Neural progenitor cell (in vitro differentiated cells): ENCODE measurements at places on chromosomes 13 and 19.

- DNase-seq = no peak
These were observed 158.4 kb downstream of the RNF17 start for GRCh38 chr13:24922387-24922744.

DNA sequence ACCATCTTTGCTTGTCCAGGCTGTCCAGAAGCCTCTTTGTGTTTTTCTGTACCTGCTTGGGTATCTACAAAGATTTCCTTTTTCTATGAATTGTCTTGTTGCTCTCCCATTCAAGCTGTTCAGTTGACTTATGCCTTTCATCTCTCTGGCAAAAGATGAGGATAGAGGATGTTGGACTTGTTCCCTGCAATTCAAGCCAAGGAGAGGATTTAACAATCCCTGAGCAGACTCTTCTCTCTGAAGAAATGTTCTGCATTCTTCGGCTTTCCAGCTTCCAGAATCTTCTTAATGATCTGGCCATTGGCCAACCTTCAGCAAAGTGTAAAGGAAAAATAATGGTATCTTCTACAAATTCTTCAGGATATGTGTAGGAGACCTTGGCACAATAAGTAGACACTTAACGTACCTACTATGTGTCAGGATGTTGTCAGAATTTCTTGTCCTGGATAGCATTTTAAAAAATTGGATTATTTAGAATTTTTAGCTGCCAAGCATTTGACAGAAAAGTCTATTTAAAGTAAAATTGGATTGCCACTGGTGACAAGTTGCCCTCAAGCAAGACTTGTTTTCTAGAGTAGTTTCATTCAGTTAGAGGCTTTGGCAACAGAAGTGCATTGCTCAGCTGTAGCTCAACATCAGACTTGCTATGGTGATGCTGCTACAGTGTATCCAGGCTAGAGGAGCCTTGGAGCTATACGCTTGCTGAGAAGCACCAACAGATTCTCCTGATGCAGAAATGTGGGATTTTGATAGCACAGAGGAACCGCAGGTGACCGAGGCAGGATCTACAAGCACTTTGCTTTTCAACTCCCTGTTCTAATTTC is 455.7 kb downstream of the SUCLA2 start:
- no peak for DNase-seq

GRCh38 chr13:75399168-75399878 is 82.6 kb downstream of the TBC1D4 start:
- DNase-seq = no peak

DNA sequence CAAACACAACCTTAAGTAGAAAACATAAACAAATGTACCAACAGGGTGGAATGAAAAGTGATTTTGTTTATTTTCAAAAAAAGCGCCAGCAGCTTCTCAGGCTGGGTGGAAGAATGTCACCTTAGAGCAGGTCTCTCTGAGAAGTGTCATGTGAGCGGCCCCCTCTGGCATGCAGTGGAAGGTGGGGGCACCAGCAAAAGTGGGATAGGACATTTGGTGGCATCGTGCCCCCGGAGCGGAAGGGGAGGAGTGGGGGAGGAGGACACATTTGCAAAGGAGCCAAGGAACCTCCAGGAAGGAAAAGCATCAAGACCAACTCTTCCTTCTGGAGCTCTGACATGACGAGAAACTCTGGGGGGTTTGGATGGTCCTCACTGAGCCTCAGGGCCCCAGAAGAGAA is 635.3 kb downstream of the UQCRFS1 start:
- no peak for DNase-seq

DNA sequence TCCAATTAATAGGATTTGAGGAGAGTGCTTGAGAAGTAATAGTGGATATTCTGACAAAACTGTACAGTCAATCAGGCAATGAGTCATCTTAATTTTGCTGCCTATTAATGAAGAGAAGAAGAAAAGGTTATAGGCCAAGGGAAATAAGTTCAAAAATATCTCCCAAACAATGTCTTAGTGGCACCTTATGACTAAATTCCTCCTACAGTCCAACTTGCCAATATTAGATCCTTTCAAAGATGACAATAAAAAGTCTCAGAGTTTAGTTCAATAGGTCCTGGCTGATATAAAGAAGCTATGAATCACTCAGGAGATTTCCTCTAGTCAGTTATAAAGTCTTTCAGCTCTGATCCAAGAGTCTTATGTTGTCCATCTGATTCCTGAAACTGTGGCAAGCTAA is 27.9 kb downstream of the UGGT2 start:
- no peak for DNase-seq
